NCI-H146 (cell line): ENCODE measurements at places on chromosomes 5 and 9.

GRCh38 chr5:61486476-61486875, 154.4 kb downstream of the ZSWIM6 start:
- DNase-seq = no peak

DNA sequence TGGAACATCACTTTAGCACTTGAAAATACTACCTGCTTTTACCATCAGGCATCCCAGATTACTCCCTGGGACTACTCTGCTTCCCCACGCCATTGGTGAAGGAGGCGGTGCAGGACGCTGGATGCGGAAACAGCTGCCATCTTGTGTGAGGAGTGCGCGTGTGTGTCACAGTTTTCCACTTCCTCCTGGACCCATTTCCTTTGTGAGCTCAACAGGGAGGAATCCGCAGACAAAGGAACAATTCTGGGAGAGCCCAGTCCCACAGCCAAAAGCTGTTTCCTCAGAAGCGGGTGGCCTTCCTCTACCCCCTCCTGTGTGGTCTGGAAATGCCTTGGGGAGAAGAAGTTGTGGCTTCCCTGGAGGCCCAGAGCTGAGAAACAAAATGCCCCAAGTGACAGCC, 16.8 kb downstream of the AFAP1L1 start:
- DNase-seq = no peak

- no peak for DNase-seq
Observed at GRCh38 chr5:102511666-102512065, 12.9 kb upstream of the SLCO6A1 start.

GRCh38 chr9:98635374-98635773, 73.4 kb downstream of the GABBR2 start:
- DNase-seq = no peak

GRCh38 chr5:123610665-123611405, 98.9 kb downstream of the CSNK1G3 start:
- DNase-seq = peak; percentile 34

DNA sequence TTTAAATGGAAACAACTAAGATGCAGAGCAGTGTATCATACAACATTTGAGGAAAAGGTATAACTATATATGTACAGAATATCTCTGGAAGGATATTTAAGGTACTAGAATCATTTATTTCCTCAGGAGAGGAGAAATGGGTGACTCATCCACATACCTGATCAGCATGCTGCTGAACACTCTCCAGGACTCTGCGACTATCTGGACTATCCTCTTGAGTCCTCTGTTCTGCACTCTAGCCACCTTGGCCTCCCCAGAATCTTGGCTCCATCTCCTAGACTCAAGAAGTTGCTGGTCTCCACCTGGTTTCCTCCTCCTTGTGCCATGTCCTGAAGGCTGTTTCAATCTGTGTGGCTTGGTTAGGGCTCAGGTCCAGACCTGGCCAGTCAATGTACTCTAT, 8.8 kb upstream of the PRDM6 start:
- no peak for DNase-seq

- DNase-seq = no peak
Observed at GRCh38 chr5:59125011-59125961, 542.4 kb downstream of the RAB3C start.

DNA sequence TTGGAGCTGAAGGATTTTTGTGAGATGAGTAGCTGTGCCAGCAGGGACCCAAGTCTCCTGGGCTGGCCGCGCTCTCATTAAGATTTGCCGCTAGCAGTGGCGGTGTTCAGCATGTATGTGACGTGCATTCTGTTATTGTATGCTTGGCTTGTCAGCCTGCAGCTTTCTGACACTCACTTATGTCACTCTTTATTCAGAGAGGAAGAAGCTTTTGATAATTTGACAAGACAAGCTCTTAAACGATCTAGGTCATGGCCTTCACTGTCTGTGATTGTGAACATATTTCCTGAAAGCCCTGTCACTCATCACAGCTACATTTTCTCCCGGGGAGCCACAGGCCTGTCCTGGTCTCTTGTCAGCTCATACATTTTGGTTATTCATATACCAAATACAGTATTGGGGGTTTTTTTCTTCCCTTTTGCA, 98.2 kb upstream of the GRHPR start:
- no peak for DNase-seq

- DNase-seq = peak; percentile 9
Observed at GRCh38 chr5:168286386-168286785, 5.1 kb upstream of the WWC1 start.

DNA sequence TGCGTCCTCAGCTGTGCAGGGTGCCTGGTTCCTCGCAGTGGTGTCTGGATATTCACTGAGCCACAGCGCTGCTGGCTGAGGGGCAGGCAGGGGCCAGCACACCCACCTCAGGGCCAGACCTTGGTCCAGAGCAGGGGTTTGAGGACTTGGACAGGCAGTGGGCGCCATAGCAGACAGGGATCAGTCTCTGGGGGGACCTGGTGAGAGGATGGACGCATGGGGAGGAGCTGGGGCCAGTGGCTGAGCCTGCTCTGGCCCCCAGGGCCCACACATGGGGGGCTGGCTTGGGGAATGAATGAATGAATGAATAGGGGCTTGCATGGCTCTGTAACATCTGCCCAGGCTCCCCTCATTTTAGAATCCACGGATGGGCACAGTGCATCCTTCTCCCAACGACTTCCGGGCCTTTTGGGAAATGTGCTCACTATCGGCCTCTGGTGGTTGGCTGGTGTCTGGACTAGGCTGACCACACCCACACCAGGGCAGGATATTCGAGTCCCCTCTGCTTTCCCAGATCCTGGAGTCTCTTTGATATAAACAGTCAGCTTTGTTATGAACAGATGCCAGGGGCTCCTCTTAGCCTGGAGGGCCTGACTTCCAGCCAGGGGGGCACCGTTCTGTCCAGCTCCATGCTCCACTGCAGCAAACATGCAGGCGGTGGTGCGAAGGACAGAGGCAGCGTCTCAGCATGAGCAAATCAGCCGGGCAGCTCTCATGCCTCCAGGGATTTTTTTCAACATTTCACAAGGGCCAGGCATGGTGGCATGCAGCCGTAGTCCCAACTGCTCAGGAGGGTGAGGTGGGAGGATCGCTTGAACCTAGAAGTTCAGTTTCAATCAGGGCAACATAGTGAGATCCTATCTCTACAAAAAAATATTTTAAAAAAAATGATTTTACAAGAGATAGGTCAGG, 62.6 kb downstream of the NEK6 start:
- peak; percentile 55 for DNase-seq

GRCh38 chr5:113514289-113514635, 768 bp downstream of the YTHDC2 start:
- DNase-seq = no peak

GRCh38 chr5:34497470-34497808, 158.7 kb upstream of the RAI14 start:
- DNase-seq = no peak

DNA sequence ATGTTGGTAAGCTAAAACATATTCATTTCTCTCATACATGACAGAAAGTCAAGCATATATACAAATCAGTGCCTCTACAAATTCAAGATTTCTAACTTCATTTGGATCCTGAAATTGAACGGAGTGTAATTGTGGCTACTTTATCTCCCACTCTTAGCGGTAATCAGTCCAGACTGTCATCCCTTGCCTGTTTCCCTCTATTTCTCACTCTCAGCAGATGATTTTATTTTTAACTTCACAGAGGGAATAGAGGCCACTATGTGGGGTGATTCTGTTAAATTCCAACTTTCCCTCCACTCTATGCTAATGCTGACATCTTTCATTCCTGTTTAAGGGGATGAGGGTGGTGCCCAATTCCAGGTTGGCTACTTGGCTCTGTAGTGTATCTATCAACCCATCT, 153.8 kb upstream of the KCNN2 start:
- no peak for DNase-seq

DNA sequence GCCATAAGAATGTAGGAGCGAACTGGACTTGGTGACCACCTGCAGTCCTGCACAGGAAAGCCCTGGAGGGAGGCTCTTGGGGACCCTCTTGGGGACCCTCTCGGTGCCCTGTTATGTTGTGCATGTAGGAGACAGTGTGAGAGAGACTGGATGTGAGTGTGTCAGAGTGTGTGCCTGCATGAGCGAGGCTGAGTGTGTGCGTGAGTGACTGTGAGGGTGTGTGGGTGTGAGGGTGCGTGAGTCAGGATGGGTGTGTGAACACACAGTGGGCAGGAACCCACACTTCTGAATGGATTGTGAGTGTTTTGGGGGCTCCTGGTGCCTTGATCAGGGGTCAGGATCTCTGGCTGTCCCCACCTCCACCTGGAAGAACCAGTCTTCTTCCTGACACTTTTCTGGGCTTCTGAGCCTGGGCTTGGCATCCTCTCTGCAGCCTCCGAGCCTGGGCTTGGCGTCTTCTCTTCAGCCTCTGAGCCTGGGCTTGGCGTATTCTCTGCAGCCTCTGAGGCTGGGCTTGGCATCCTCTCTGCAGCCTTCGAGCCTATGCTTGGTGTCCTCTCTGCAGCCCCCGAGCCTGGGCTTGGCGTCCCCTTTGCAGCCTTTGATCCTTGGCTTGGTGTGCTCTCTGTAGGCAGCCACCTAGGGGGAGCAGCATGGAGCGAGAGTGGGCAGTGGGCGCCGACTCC, 25.6 kb upstream of the ANKRD33B start:
- no peak for DNase-seq

DNA sequence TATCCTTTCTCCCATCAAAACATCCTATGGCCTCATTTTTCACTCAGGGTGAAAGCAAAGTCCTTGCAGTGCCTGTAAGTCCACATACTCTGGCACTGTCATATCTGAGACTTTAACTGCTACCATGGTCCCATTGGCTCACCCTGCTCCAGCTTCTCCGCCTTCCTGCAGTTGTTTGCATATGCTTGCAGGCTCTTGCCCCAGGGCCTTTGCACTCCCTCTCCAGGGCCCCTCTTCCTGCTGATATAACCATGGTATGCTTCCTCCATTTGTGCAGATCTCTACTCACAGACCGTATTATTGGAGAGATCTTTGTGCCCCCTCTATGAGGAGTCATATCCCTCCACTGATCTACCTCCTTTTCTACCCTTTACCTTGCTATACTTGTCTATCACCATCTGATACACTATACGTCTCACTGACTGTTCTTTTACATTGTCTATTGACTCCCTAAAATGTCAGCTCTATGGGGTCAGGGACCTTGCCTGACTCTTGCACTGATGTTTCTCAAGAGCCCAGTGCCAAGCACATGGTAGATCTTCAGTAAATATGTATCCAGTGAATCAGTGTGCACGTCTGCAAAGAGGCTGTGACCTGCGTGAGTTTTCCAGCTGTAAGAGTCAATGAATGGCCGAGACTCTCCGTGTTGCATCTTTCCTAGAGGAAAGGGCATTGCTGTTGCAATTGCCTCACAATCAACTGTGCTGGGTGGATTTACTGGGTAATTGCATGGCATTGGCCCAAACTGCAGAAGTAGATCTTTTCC, 81.7 kb upstream of the CPEB4 start:
- no peak for DNase-seq

- DNase-seq = no peak
Observed at GRCh38 chr5:38551030-38552017, 5.1 kb downstream of the LIFR start.

DNA sequence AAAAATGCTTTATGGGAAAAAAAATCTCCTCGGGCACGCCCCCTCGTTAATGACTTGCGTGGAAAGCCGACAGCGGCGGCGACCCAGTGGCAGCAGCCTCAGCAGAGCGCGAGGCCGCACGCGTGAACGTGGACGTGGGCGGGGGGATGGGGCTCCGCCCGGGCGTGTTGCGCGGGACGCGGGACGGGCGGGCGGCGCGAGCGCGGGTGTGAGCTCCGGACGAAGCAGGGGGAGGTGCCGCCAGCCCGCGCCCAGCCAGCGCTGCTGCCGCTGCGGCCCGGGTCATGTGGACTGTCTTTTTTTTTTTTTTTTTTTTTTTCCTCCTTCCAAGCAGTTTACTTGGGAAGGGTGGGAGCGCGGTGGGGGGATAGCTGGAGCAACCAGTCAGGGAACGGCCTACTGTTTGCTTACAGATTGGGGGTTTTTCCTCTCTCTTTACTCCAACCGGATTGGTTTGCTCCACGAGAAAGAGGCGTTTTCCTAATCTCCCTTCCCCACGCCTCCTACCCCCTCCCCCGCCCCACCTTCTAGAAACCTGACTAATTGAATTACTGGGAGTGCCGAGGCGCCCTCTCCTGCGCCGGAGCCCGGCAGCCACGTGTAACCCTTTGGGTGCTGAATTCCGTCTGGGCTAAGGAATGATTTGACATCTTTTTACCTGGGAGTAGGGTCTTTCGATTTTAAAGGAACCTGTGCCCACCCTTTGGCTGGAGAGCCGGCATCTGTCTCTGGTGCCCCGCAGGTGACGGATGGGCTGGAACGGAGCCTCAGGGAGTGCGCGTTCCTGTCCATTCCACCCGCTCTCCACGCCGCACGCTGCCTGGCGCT, 1.7 kb upstream of the EFNA5 start:
- peak; percentile 99 for DNase-seq

GRCh38 chr9:88753691-88754367, 218.9 kb downstream of the NXNL2 start:
- no peak for DNase-seq

DNA sequence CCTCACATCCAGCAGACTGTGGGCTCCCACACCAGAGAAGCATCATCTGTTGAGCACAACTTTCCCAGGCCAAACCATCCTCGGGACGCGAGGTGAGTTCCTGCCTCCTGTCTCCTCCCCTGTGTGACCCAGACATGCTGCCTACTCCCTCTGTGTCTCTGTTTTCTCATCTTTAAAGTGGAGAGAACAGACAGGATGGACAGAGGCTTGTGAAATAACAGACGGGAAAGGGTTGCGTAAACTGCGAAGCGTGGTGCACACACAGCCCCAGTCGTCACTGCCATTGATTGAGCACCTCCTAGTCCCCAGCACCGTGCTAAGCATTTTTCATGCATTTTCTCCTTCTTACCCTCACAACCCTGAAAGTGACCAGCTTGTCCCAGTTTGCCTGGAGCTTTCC, 52.1 kb upstream of the LMX1B start:
- DNase-seq = no peak

GRCh38 chr9:73116031-73116430, 35.6 kb upstream of the ANXA1 start:
- no peak for DNase-seq

DNA sequence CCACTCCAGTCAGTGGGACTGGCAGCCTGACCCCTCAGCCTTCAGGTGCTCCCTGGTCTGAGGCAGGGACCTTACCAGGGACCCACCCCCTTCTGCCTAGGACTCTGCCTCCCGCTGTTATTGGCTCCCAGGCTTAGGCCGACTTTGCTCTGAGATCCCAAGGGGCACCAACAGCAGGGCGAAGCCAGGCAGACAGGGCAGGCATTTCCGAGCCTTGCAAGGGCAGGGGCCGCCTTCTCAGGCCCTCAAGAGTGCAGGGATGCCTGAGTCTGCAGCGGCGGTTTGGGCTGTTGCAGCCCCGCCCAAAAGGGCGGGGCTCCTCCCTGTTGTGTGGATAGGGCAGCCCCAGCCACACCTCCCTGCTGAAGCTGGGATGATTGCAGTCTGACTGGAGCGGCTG, 644.6 kb downstream of the PRR16 start:
- no peak for DNase-seq

- no peak for DNase-seq
Observed at GRCh38 chr9:128503870-128504269, 649 bp upstream of the GLE1 start.
